ENCODE measurements at places on chromosomes 12 and 14. TPM values are rescaled to one million over a fixed set of nuclear protein-coding genes. Genes with fewer than 3 reads are reported as not detected.

The TEP1 gene
- total RNA-seq = 21.6 TPM

The KIF21A gene
- 6.7 TPM for total RNA-seq

The LHX5 gene
- not detected for total RNA-seq

The CD69 gene
- total RNA-seq = 0.47 TPM

DNA sequence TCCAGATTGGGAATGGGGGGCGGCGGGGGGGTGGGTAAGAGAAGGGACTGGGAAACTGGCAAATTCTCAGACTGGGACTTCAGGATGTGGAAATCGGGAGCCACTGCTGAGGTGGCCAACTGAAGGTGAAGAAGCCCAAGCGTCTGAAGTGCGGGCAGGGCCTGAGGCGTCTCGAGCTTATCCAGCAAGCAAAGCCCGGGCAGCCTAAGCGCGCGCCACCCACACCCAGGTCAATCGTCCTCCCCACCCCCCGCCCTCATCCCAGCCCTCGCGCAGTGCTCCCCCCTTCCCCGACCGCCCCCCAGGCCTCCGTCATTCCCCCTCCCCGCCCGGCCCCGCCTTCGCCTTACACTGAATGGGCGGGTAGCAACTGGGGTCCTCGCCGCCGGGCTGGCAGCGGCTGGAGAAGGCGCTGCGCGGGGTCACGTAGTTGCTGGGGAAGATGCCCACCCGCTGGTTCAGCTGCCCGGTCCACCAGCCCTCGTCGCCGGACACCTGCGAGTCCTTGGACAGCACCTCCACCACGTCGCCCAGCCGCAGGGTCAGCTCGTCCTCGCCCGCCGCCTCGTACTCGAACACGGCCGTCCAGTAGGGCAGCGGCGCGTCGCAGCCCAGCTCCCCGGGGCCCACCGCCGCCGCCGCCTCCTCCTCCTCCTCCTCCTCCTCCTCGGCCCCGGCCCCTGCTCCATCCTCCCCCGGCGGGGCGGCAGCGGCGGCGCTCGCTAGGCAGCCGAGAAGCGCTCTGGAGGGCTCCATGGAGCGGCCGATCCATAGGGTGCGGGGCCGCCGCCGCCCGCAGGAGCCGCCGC, 693 bp downstream of the MAP3K9 start:
- peak; percentile 4 for ATAC-seq
